RPMI7951 (cell line): ENCODE measurements at places on chromosomes 5 and 9. TPM values are rescaled to one million over a fixed set of nuclear protein-coding genes. Genes with fewer than 3 reads are reported as not detected.

Gene MTX3
- 13.9 and 15.6 TPM in 2 replicates for total RNA-seq

Gene CSF2
- 4.8 and 6.4 TPM in 2 replicates for total RNA-seq

Gene GABRA1
- total RNA-seq = not detected in 2 replicates

Gene ARL14EPL
- 0.20 TPM in 1 of 2 replicates, not detected in the other for total RNA-seq
